ENCODE measurements at places on chromosomes 12 and 14.
A peak's percentile ranks its signal among the peaks of the same experiment; 100 is the strongest.

GRCh38 chr14:24456980-24457379 lies 14.4 kb upstream of the SDR39U1 start:
- DNase-seq, result no peak

- DNase-seq, result no peak
These were observed 93.9 kb downstream of the DACT1 start for GRCh38 chr14:58731465-58732293.

- no peak for DNase-seq
These were observed 21.9 kb downstream of the RNFT2 start for GRCh38 chr12:116759783-116760621.

DNA sequence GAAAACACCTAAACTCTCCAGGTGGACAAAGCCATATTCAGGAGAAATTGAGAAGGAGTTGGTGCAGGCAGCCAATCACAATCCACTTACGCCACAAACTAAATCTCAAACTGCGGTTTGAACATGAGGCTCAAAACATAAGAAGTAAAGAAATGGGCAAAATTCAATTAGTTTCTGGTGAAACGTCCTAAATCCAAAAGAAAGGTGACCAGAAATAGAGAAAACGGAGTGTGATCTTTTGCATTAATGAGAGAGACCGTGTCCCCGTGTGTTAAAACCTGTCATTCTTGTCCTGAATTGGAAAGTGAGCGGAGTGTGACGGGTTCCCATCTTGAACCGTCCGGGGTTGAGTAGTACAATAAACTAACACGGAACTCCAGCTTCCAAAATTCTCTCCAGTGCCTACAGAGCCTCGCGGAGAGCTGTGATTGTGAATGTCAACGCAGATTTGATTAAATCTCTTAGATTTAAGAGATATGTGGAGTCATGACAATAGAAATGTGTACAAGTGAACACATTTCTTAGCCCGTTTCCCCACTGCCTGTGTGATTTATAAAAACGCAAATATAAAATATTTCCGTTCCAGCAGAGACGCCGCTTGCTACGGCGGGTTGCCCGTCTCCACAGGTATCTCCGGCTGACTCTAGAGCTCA lies 595 bp upstream of the METAP2 start:
- DNase-seq, result peak; percentile 25

- DNase-seq, result no peak
These were observed 22.8 kb downstream of the MMP17 start for GRCh38 chr12:131850856-131851559.

- DNase-seq, result no peak
These were observed 7.8 kb upstream of the ITGB7 start for GRCh38 chr12:53214687-53215455.

GRCh38 chr12:2653461-2653965 lies 141.3 kb upstream of the FKBP4 start:
- DNase-seq, result no peak

DNA sequence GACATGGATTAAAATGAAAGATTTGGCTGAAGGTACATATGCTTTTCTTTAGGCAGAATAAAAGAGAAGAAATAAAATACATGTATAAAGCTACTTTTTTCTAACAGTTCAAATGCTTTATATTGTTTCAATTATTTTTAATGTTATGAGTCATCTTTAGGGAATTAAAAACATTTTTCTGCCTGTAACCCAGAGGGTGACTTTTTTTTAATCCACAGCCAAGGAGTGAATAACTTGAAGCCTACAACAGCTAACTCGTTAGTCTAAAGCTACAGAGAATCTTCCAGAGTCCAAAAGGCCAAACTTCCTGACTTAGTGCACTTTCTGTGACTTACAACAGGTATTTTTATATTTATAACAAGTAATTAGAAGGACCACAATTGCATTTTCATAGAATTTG lies 151.6 kb downstream of the SEC23A start:
- DNase-seq, result no peak

GRCh38 chr12:52496054-52496453 lies 3.0 kb upstream of the KRT6A start:
- DNase-seq, result peak; percentile 20

DNA sequence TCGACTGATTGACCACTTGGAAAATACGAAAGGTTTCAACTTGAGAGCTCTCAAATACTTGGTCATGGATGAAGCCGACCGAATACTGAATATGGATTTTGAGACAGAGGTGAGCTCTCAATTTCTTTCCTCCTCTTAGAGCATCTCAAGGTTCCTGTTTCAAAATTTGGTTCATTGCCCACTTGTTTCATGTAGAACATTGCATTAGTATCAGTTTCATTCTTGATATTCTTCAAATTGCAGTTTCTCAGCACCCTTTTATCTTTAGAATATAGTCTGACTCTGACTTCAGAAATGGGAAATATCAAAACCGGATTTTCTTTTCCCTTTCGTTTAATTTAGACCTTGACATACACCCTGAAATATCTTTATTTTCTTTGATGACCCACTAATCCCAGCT lies 8.8 kb downstream of the DDX47 start:
- no peak for DNase-seq

- DNase-seq, result no peak
These were observed 201.3 kb upstream of the RBM19 start for GRCh38 chr12:114167431-114167830.

DNA sequence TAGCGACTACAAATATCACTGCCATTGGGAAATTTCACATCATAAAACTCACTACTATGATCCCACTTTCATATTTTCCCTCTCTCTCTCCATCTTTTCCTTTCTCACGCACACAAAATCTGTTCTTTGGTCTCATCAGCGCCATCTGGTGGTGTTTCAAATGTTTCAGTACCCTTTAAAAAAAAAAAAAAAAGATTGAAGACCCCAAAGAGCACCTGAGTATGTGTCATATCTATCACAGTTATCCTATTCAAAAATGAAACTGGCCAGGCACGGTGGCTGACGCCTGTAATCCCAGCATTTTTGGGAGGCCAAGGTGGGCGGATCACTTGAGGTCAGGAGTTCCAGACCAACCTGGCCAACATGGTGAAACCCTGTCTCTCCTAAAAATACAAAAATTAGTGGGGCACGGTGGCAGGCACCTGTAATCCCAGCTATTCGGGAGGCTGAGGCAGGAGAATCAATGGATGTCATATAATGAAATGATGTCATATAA lies 72.4 kb downstream of the TTC9 start:
- DNase-seq, result peak; percentile 25

GRCh38 chr12:95085612-95086011 lies 12.2 kb upstream of the NR2C1 start:
- DNase-seq, result no peak

GRCh38 chr14:81113176-81113575 lies 107.6 kb downstream of the GTF2A1 start:
- DNase-seq, result no peak

DNA sequence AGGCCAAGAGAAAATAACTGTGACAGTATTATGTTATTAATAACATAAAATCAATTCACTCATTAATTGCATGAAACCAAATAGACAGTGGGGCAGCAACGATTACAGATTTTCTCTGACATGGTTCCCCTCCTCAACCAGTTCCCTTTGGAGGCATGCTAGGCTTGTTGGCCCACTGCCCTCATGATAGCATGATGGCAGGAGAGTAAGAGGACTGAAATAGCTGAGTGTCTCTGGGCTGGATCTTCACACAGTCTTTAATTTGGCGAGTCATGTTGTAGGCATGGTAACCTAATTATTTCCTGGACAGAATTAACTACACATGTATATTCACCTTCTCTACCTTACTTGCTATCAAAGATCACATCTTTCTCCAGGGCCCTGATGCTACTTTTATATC lies 266.2 kb upstream of the PELI2 start:
- no peak for DNase-seq

DNA sequence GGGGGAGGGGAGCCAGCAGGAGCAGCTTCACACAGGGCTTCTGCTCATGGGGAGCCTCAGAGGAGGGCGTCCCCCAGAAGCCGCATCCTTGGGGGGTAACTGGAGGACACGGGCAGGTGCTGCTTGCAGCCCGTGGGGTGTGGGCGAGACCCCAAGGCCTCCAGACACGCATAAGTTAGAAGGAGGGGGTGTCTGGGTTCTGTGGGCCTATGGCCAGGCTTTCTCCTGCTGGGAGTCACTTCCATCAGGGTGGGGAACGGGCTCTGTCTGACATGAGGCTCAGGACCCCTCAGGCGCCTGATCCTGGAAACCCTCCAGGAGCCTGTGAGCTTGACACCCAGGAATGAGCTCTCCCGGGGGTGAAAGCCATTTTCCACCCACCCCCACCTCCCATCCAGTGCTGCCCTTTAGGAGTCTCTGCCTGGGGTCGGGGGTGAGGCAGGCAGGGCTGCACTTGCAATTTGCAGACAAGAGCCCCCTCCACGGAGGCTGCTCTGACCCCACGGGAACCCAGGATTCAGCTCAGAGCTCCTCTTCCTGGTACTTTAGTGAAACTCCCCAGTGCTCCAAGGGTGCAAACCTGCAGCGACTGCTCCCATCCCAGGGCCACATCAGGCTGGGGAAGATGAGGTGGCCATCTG lies 325.7 kb downstream of the ADGRD1 start:
- DNase-seq, result no peak

GRCh38 chr14:95609398-95609990 lies 74.6 kb downstream of the GLRX5 start:
- DNase-seq, result peak; percentile 65

GRCh38 chr12:49762468-49762847 lies 21.1 kb downstream of the TMBIM6 start:
- DNase-seq, result no peak

DNA sequence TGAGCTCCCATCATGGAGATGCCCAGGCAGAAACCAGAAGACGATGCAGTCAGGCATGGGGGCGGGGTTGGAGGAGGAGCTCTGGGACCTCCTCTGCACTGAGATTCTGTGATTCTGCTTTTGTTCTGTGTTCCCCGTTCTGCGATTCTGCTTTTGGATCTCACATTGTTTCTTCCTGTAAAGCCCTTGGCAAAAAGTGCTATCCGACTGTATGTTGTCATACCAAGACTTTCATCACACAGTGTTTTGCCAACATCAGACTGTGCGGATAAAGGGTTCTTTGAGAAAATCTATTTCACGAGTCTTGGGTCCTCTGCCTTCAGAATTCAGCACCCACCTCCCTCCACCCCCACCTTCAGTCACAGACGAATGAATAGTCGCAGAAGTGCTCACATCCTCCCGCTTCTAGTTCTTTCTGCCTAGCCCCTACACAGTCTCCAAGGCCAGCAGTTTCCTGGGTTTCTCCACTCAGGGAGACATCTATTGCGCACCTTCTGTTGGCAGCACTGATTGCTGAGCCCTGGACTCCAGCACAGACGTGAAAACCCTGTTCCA lies 24.7 kb upstream of the PWP1 start:
- no peak for DNase-seq

GRCh38 chr12:124380796-124381455 lies 86.0 kb downstream of the RFLNA start:
- no peak for DNase-seq

- DNase-seq, result no peak
These were observed 47.2 kb upstream of the GARIN6 start for GRCh38 chr12:99600388-99600787.

DNA sequence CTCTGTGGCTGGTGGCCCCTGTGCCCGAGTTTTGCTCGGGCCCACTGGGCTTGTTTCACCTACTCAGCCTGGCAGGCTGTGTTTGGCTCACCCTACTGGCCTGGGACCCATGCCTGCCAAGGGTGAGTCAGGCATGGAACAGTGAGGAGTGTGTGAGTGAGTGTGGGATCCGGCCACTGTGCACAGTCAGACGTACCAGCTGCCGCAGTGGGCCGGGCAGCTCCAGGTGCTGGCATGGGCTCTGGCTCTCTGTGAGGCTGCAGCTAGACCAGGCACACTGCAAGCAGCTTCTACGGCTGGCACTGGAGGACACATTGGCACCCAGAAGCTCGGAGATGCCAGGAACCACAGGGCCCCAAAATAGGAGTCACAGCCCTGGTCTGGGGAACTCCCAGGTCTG lies 40.6 kb downstream of the HSD17B6 start:
- DNase-seq, result no peak

- no peak for DNase-seq
These were observed 1.7 kb downstream of the AVIL start for GRCh38 chr12:57816855-57817151.

- no peak for DNase-seq
These were observed 47.8 kb downstream of the TESPA1 start for GRCh38 chr12:54936736-54937135.

- DNase-seq, result no peak
These were observed 7.3 kb upstream of the MGP start for GRCh38 chr12:14892726-14893505.

DNA sequence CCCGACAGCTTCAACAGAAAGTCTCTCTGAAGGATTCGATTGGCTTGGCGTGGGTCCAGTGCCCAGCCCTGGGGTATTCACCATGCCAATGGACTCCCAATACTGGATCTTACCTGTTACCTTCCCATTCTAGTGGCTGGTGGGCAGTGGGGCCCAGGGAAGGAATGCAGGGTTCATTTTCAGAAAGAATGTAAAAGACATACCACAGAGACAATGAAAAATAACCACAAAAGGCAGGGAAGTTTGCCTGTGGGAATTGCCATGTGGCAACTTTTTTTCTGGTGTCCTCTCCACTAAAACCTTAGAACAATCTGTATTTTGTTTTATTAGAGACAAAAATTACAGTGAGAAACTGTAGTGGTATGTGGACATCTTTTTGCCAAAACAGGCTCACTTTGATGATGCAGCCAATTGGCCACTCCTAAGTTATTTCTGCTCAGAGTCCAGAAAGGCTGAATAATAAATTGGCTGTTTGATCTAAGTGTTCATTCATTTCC lies 55.2 kb downstream of the PTGER2 start:
- no peak for DNase-seq

DNA sequence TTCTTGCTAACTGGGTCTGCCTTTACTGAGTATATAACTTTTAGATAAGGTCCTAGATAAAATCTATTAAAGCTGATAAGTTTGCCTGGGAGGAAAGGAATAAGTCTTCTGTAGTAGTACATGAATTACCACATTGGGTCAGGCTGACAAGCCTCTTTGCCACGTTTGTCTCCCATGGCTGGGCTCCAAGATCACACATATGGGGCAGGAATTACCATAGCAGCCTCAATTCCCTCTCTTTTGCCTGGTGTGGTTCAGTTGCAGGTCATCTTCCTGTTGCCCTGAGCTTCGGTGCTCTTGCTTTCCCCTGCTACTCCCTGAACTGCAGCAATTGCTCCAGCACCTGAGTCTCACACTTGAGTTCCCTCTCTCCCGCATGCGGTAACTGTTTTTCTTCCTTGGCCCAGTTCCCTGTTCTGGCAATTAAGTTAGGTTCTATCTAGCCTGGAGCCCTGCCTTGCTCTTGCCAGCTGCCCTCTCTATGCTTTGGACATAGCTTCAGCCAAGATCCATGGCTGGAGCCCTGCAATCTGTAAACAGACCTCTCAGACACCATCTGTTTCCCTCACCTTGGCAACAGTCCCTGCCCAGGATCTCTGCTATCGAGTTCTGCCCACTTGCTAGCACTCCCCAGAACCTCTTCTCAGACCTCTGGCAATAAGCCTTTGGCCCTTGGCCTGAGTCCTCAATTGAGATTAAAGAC lies 5.8 kb upstream of the GLT8D2 start:
- peak; percentile 42 for DNase-seq
